ENCODE measurements at places on chromosomes 5 and 9.

GRCh38 chr9:97271292-97271691, 36.2 kb upstream of the CCDC180 start:
- DNase-seq, result peak; percentile 11

GRCh38 chr9:73118898-73119554, 32.6 kb upstream of the ANXA1 start:
- DNase-seq, result no peak

- no peak for DNase-seq
These were observed 16.1 kb downstream of the LIFR start for GRCh38 chr5:38540314-38540713.

DNA sequence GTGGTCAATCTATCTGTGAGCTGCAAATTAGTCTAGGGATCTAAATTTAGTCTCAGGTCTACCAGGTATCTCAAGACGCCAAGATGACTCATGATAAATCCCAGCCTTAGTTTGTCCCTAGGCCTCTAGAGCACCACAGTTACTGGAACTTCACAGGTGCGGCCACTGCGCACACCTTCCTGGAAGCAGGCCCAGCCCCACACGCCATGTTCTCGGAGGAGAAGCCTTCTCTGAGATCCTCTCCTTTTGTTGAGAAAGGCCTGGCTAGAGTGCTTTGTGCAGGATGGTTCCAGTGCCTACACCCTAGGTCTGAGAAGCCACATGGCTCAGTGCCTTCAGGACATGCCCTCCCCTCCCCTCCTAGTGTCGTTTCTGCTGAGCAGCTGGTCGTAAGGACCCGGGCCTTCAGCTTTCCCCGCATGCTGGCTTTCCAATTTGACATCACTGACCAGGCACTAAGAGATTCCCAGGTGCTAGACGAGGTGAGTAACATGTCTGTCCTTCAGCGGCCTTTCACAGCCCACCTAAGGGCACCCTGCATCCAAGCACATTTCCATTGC, 51.9 kb downstream of the IPPK start:
- no peak for DNase-seq

- peak; percentile 6 for DNase-seq
These were observed at the start of gene KCNMB1 for GRCh38 chr5:170388818-170389549. Gene KCNMB1, minus strand, starts transcription at chr5:170389367. Its CDS starts 3,920 bp downstream, at chr5:170385447.

- DNase-seq, result no peak
These were observed 139.9 kb downstream of the FANCC start for GRCh38 chr9:95177617-95178016.

DNA sequence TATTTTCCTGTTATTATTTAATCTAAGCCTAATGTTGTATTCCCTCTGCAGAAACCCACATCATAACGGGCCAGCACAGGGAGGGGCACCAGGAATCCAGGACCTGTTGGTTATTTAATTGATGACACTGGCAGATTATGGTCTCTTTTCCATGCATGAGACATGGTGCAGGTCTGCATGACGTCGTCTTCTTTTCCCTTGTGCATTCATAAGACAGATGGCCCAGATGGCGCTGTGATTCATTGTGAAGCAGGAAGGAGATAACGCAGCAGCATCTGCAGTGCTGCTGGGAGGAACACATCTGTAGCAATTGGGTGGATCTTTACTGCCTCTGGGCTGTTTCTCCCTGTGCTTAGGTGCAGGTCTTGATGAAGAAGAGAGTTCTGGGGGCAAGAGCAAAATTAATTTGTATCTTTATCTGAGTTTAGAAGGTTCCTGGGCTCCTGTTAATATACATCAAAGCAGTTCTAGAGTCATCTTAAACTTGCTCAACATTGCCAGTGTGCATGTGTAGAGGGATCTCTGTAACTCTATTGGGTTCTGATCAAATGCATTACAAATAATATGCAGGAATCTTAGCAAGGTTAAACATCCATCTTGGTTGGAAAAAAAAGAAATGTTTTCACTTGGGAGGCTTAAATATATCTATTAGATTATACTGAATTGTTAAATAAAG, 176.1 kb downstream of the PCSK1 start:
- no peak for DNase-seq

DNA sequence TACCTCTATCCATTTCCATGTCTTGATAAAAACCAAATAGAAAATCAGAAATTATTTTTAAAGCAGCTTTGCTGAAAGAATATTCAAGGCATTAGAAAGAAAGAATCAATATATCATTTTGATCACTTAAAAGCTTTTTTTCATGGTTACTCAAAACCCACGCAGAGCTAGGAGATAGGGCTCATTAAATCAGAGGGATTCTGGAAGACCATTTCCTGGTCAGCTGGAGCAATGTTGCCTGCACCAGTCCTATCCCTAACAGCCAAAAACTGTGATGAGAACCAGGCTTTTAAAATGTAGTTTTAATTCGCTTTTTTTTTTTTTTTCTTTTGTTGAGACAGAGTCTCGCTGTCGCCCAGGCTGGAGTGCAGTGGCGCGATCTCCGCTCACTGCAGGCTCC, 72.3 kb downstream of the ARSB start:
- no peak for DNase-seq

DNA sequence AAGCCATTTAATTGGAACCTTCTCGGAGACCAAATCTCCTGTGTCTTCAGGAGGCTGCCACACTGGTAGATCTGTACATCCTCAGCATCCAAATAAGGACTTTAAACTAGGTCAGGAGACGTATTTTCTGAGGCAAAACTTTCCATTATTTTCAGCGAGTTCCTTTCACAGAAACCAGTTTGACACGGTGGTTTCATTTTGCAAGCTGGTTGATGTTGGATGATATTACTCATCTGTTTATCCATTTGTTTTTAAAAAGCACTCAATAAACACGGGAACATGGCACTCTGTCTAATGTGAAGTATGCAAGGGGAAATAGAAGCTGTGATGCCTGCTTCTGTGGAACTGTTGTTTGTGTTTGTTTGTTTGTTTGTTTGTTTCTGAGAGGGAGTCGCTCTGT, 199.6 kb downstream of the ERCC6L2 start:
- DNase-seq, result no peak

DNA sequence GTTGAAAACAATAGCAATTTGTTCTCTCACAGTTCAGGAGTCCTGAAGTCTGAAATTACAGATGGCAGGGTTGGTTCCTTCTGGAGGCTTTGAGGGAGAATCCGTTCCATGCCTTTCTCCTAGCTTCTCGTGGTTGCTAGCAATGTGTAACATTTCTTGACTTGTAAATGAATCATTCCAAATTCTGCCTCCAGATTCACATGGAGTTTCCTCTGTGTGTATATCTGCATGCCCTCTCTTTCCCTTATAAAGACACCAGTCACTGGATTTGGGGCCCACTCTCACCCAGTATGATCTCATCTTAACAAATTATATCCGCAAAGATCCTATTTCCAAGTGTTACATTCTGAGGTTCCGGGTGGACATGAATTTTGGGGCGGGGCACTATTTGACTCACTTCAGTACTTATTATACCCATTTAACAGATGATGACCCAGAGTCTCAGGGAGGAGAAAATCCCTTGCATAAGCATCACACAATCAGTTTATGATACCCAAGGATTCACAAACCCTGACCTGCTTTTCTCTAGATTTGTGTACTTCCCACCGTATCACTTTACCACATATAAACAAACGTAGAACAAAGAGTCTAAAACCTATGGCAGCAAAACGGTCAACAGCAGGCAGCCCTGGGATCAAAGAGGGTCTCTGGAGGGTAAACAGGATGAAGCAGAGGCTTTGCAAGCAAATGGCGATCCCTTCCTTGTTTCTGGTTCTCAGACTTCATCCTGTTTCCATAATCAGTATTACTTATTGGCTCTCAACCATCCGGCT, 93.7 kb downstream of the C9orf152 start:
- DNase-seq, result no peak

DNA sequence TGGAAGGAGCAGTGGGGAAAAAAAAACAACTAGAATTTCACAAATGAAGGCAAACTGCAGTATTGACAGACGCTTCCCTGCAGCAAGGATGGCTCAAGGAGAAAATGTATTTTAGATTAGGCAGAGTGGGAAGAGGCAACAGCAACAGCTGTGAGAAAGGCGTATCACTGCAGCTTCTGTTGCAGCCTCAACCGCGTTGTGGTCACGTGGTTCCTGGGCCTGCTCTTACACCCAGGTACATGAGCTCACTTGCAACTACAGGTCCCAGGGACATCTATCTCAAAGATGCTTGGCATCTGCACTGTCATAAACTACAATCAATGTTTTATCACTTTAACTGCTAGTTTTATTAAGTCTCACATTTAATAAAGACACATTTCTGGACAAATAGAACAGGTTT, 36.0 kb upstream of the GOLM1 start:
- no peak for DNase-seq

DNA sequence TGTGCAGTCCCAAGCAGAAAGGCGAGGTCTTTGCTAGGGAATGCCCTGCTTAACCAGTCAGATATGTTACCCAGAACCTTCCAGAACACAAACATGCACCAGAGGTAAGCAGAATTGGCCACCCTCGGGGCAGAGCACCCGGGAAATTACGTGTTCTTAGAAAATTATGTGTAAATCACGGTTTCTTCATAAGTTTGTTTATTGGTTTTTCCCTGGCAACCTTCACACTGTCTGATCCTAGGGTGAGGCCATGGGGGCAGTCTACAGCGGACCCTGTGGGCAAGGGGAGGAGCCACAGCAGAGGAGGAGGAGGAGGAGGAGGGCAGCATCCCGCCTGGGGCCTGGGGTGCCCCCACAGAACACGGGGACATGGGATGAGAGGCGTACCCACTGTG, 31.4 kb downstream of the RXRA start:
- no peak for DNase-seq

GRCh38 chr5:163387589-163388343, 49.6 kb upstream of the CCNG1 start:
- DNase-seq, result no peak

- DNase-seq, result no peak
These were observed 203.4 kb upstream of the RASEF start for GRCh38 chr9:83266331-83266665.

DNA sequence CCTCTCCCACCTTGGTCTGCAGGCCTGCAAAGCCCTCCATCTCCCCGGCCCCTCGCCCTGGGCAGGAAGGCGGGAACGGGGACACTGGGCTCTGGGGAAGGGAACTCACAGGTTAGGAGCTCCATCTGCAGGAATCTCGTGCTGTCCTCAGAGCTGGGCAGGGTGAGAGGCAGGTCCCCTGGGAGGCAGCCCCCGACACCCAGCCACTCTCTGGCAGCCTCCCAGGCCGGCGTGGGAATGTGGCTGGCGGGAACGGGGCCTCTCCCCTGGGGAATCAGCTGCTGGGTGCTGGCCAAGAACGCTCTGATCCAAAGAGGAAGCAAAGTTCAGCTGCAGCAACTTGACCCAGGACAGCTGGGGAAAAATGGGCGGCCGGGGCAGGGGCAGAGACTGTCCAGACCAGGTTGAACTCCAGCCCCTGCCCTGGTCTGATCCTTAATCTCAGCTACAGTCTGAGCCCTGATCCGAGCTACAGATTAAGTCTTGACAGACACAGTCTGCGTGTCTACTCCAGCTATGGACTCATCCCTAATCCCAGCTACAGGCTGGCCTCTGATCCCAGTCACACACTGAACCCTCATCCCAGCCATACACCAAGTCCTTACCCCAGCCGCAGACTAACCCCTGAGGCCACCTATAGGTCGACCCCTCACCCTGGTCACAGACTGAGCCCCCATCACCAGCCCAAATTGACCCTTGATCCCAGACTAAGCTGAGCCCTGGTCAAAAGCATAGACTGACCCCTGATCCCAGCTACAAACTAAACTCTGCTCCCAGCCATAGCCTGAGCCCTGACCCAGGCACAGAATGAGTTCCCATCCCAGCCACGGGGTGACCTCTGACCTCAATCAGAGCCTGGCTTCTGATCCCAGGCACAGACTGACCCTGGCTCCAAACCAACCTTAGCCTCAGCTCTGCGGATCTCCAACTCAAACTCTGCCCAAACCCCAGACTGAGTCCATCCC, 37.3 kb upstream of the EGFL7 start:
- no peak for DNase-seq

Data from endothelial cell (in vitro differentiated cells).